ENCODE measurements at places on chromosomes 1 and 21.

GRCh38 chr1:185373813-185374529, 56.9 kb upstream of the IVNS1ABP start:
- no peak for DNase-seq

DNA sequence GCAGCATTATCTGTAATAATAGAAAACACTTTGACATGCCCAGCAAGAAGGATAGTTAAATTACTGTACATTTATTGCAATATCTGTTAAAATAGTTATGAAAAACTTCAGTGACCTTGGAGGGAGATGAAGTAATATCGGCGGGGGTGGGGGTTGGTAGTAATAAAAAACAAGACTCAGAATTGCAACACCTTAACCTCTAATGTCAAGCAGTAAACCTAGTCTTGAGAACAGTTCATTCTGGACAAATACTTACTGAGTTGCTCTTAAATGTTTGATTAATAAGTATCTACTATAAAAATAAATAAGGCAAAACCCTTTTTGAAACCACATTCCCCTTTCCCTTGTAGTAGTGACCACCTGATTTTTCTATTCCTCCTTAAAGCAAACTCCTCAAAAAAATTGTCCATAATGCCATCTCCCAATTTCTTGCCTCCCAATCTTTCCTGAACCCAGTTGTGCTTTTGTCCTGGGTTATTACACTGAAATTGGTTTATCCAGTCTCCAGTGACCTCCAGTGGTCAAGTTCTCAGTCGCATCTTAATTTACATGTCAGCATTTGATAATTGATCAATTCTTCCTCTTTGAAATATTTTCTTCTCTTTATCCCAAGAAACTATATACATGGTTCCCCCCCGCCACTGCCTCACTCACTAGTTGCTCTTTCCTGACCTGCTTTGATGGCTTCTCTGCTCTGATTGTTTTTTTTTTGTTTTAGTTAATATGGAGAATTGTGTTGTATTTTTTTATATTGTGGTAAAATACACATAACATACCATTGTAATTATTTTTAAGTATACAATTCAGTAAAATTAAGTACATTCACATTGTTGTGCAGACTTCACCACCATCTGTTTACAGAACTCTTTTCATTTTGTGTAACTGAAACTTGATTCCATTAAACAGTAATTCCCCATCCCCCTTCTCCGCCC, 36.8 kb downstream of the RAP1A start:
- DNase-seq: no peak

GRCh38 chr1:233672732-233673131, 58.8 kb downstream of the KCNK1 start:
- no peak for DNase-seq

GRCh38 chr1:178486100-178487069, 10.4 kb downstream of the CLEC20A start:
- no peak for DNase-seq

DNA sequence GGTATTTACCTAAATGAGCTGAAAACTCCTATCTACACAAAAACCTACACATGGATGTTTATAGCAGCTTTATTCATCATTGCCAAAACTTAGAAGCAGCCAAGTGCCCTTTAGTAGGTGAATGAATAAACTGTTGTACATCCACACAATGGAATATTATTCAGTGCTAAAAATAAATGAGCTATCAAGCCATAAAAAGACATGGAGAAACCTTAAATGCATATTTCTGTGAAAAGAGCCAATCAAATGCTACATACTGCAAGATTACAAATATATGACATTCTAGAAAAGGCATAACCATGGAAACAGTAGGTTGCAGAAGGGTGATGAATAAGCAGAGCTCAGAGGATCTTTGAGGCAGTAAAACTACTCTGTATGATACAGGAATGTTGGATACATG, 23.3 kb downstream of the ABCB10 start:
- no peak for DNase-seq

GRCh38 chr21:43644609-43645008, 14.7 kb downstream of the HSF2BP start:
- DNase-seq: no peak

GRCh38 chr1:42691157-42691498, 8.9 kb downstream of the YBX1 start:
- no peak for DNase-seq

GRCh38 chr1:195970209-195970608, 638.0 kb downstream of the KCNT2 start:
- no peak for DNase-seq

GRCh38 chr1:3658231-3658615, 5.9 kb downstream of the TP73 start:
- DNase-seq: no peak

- no peak for DNase-seq
Measured at GRCh38 chr1:46370214-46370633, 23.9 kb upstream of the FAAH start.

- no peak for DNase-seq
Measured at GRCh38 chr1:176648556-176648955, 185.6 kb downstream of the PAPPA2 start.

GRCh38 chr1:221032637-221033280, 153.5 kb downstream of the HLX start:
- no peak for DNase-seq

GRCh38 chr1:60281360-60281932, 207.9 kb upstream of the C1orf87 start:
- DNase-seq: no peak

GRCh38 chr1:1355416-1355815, 2.9 kb downstream of the MXRA8 start:
- DNase-seq: no peak

DNA sequence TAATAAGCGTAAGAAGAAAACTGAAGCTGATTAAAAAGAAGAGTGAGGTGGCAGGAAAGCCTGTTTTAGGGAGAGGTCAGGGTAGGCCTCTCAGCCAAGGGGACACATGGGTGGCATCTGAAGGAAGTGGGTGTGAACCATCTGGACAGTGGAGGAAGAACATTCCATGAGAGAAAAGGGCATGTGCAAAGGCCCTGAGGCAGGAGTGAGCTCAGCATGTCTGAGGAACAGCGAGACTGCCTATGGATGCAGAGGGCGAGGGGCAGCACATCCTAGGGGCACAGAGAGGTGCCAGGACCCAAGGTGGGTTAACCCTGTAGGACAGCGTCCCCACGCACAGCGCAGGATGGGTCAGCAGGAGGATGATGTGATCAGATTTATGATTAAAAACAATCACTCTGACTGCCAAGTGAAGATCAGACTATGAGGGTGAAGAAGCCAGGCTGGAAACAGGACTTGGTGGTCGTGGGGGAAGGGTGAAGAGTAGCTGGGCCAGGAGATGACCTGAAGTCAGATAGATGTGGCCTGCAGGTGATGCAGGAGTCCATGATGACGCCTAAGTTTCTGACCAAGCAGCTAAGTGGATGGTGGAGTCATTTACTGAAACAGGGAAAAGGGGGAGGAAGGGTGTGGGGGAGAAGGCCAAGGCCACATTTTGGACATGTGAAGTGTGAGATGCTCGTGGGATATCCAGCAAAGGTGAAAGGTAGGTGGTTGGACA, 37.9 kb downstream of the PABPC4 start:
- no peak for DNase-seq

DNA sequence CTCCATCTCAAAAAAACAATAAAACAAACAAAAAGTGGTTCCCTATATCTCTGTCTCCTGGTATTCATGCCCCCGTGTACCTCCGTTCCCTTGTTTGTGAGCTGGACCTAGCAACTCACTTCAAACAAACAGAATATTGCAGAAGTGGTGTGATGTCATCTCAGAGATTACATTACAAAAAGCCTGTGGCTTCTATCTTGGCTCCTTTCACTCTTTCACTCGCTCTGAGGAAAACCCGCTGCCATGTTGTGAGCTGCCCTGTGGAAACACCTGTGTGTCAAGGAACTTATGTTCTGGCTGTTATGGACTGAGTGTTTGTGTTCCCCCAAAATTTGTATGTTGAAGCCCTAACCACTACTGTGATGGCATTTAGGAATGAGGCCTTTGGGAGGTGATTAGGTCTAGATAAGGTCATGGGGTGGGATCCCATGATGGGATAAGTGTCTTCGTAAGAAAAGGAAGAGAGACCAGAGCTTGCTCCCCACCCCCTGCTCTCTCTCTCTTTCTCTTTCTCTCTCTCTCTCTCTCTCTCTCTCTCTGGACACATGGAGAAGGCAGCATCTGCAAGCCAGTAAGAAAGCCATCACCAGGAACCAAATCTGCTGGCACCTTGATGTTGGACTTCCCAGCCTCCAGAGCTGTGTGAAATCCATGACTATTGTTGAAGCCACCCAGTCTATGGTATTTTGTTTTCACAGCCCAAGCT, 7.4 kb upstream of the HYI start:
- no peak for DNase-seq

- no peak for DNase-seq
Measured at GRCh38 chr1:236861560-236862218, 66.6 kb downstream of the MTR start.

GRCh38 chr1:44757420-44757819, 17.8 kb downstream of the KIF2C start:
- DNase-seq: no peak

DNA sequence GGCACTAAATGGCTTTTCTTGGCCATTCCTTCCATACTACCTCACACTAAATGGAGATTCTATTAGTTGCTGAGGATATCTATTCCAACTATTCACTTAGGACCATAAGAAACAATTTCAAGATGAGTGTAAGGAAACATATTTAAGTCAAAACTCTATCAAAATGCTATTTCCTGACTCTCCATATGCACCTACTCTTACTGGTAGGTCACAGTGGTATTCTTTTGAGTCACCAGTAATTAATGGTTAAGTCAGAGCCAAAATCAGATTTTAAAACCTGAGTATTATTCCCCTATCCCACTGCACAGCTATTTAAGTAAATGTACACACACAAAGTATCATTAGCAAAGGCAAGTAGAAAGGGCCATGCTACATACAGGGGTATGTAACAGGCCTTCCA, 50.3 kb downstream of the ARID4B start:
- DNase-seq: no peak

GRCh38 chr1:7679873-7680206, 91.3 kb upstream of the VAMP3 start:
- no peak for DNase-seq

DNA sequence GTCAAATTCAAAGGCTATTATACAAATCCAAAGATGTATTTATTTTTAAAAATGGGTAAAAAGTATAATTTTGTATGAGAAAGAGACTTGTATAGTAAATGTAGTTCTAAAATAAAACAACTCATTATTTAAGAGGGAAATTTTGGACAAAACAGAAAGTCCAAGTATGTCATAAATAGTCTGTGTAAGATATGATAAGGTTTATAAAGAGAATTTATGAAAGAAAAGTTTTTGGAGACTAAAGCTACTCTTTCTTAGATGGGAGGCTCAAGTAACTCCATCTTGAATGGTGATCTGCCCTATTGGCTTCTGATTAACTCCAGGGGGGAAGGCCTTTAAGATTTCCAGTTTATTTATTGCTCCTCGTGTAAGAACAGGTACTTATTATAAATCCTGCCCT, 14.7 kb upstream of the OR2T27 start:
- DNase-seq: no peak

DNA sequence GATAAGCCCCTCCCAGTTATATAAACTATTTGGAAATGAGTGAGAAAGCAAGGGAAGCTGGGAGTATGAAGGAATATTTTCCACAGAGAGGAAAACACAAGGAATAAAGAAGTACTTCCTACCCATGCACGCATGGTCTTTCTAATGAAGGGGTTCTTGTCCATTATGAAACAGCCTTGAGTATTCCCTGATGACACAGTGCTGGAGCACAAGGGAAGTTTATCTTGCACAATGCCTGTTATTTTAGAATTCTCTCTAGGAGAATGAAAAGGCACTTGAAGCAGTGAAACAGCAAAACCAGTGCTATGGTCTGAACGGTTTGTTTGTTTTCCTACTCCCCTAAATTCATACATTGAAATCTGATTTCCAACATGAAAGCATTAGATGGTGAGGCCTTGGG, 38.6 kb upstream of the ADAMTS1 start:
- no peak for DNase-seq

DNA sequence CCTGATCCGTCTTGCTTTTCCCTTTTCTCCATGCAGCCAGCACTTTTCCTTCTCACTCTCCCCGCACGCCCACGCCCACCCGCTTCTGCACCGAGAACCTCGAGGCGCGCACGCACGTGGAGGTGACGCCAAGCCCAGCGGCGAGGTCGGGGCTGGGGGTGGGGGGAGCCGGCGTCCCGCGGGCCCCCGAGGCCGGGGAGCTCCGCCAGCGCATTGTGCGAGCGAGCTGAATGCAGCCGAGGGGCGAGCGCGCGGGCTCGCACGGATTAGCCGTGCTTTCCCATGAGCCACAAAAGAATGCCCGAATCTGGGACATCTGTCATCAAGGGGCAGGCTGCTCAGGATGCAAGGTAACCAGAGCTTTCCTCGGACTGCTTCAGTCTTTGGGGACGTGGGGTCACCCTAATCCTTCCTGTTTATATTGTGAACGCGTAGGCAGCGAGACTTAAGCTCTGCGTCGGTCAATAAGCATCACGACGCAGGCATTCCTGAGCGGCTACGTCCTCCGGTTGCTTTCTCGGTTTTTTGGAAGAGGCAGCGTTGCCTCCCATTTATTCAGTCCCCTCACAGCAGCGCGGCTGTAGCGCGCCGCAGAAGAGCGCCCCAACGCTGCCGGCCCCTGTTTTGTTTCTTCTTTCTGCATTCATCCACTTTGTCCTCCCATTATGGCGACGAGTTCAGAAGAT, 67.3 kb upstream of the AKT3 start:
- no peak for DNase-seq

- no peak for DNase-seq
Measured at GRCh38 chr21:15667010-15667409, 62.8 kb upstream of the USP25 start.

DNA sequence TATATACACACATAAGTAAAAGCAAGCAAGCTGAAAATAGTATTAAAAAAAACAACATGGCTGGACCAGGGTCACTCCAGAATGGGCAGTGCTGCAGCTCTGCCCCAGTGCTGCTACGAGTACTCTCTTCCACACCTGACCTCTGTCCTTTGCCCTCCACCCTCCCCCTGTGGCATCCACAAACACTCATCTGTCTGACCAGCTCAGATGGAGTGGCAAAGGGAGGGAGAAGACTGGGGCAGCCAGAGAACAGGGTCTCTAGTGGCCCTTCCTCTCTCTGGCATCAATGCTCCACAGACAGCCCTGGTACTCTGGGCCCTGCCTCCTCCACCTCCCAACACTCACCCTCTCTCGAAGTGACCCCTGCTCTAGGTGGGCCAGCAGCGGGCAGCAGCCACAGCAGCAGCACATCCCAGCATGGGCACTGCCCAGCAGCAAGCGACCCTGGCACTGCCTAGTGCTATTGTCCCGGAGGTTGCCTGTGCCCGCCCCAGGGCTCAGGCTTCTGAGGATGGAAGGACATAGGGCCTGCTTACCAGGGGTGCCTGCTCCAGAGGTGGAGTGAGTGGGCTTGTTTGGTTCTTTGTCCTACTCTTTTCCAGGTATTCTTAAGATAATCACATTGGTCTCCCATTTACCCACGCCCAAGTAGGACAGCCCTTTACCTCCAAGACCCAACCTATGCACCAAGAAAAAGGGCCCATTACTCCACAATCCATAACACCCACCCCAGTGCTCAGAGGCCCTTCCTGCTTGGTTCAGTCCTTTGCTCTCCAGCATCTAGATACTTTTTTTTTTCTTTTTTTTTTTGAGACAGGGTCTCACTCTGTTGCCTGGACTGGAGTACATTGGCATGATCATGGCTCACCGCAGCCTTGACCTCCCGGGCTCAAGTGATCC, 6.2 kb downstream of the ARHGEF2 start:
- no peak for DNase-seq

- DNase-seq: no peak
Measured at GRCh38 chr1:88877382-88877825, 14.0 kb downstream of the GTF2B start.

Data from stimulated activated CD8-positive, alpha-beta memory T cell treated with anti-CD3 and anti-CD28 coated beads, Interleukin-15, amount 100 ng/mL, for 24 hours (primary cell).